PC-9 (cell line): ENCODE measurements at places on chromosomes 5 and 9. TPM values are rescaled to one million over a fixed set of nuclear protein-coding genes. Genes with fewer than 3 reads are reported as not detected.

The NR2F1 gene
- 1.1 and 1.3 TPM in 2 replicates for total RNA-seq

DNA sequence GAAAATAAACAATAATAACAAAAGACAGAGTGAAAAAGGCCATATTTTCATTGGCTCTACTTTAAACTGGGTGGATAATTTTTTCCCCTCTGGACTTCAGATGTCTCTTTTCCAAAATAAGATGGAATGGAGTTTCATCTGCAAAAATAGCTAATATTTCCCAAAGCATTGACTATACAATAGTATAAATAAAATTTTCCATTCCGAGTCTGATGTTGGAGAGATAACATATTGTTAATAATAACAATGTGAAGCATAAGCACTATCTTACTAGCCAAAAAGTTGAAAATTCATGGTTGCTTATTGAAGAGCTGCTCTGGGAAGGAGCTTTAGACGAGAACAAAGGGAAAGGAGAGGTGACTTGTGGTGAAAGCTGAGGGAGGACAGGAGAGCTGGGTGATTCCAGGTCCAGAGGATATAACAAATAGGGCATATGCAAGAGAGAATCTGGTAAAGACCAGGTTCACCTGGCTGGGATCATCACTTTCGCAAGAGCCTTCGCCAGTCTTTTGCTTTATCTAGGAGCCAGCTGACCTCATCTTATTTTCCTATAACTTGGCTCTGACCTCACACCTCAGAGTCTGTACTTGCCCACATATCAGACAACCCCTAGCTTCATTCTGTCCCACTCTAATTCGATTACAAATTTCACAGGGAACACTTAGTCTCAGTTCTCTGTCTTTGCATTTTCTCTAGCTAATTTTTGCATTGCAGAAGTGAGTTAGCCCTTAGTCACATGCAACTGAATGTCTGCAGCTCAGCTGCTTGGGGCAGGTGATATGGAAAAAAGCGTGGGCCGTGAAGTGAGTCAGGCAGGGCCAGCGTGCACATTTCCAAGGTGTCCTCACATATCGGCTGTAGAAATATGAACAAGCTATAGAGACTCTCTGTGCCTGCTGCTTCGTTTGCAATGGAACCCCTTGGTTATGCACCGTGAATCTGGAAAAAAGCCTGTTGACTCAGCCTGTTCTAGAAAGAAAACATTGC lies 7.6 kb upstream of the ZNF474 start:
- no peak overlapping the region for H3K27ac ChIP-seq
- no peak overlapping the region for H3K4me3 ChIP-seq
- no peak for DNase-seq
- H3K27me3 ChIP-seq = no peaks in the 10 kb centered on the region

DNA sequence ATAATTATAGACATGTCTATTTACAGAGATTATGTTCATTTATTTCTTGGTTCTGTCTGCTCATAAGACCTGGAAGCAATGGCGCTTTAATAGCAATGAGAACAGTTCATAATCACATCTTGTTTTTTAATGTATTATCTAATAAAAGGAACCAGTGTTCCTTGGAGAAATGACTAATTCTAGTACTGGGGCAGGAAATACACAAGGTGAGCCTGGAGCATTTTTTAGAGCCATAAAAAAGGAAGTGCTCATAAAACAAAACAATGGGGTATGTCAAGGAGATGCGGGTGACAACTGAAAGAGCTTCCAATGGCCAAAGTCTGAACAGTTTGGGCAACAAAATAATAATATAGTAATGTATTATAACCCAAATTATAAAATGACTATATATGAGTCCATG lies 531.9 kb upstream of the CHD1 start:
- H3K36me3 ChIP-seq = no peaks in the 10 kb centered on the region
- no peak overlapping the region for H3K4me3 ChIP-seq
- H3K4me1 ChIP-seq = no peaks in the 10 kb centered on the region
- DNase-seq = no peak
- H3K27me3 ChIP-seq = no peaks in the 10 kb centered on the region

DNA sequence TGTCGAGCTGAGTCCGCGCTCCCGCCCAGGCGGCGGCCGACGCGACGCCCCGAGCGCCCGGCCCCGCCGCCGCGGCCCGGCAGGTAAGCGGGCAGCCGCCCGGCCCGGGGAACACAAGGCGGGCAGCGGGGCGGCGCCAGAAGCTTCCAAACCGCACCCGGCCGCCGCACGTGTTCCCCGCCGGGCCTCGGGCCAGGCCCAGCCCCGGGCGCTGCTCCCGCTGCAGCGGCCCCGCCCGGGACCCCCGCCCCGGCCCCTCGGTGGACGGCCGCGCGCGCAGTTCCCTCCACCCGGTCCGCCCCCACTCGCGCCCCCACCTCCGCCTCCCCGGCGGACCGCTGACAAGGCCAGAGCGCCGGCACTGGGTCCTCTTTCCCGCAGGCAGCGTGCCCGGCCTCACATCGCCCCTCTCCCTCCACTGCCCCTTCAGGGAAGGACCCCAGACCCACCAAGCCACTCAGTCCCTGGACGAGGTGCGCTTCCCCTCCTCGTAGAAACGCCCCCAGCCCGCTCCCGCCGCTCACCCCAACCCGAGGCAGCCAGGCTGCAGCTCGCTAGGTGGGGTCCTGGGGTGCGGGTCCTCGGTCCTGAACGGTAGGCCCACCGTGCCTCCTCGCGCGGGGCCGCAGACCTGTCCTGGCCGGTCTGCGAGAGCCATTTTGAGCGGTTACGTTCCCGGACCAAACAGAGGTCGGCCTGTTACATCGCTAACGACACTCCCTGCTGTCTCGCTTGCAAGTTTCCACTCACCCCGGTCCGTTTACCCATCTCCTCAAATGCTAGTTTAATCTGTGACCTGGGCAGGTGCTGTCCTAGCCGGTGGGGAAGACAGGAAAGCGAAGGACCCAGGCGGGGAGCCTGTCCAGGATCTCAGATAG lies 475 bp downstream of the WDR5 start:
- H3K4me1 ChIP-seq = peaks cover 24% of the 10 kb centered on the region
- peak; percentile 18 for DNase-seq
- no peaks in the 10 kb centered on the region for H3K27me3 ChIP-seq

GRCh38 chr5:57695179-57695578 lies 212.6 kb upstream of the ACTBL2 start:
- no peaks in the 10 kb centered on the region; the same call in 1 of the 2 replicates for H3K36me3 ChIP-seq
- peaks cover 38% of the 10 kb centered on the region for H3K4me1 ChIP-seq
- no peak overlapping the region for H3K4me3 ChIP-seq
- DNase-seq = peak; percentile 23
- H3K27me3 ChIP-seq = no peaks in the 10 kb centered on the region
